ENCODE measurements at places on chromosomes 5 and 9. TPM values are rescaled to one million over a fixed set of nuclear protein-coding genes. Genes with fewer than 3 reads are reported as not detected.

GRCh38 chr9:134987376-134987775 lies 69.7 kb upstream of the FCN1 start:
- DNase-seq, result no peak
- no peak overlapping the region for H3K27ac ChIP-seq
- no peaks in the 10 kb centered on the region for H3K27me3 ChIP-seq
- no peak overlapping the region for H3K4me3 ChIP-seq
- no peaks in the 10 kb centered on the region for H3K4me1 ChIP-seq

GRCh38 chr9:123206065-123206464 lies 62.3 kb downstream of the STRBP start:
- H3K4me1 ChIP-seq, result no peaks in the 10 kb centered on the region
- H3K4me3 ChIP-seq, result no peak overlapping the region
- H3K27me3 ChIP-seq, result no peaks in the 10 kb centered on the region
- H3K27ac ChIP-seq, result no peak overlapping the region

GRCh38 chr9:82153032-82153431 lies 164.5 kb downstream of the SPATA31D1 start:
- DNase-seq, result no peak
- H3K4me3 ChIP-seq, result no peak overlapping the region
- H3K27me3 ChIP-seq, result no peaks in the 10 kb centered on the region
- H3K36me3 ChIP-seq, result no peaks in the 10 kb centered on the region
- no peak overlapping the region for H3K27ac ChIP-seq

- no peaks in the 10 kb centered on the region for H3K27me3 ChIP-seq
- H3K4me3 ChIP-seq, result no peak overlapping the region
- no peak for DNase-seq
- no peak overlapping the region for H3K27ac ChIP-seq
- no peaks in the 10 kb centered on the region for H3K36me3 ChIP-seq
Measured at GRCh38 chr9:37555786-37556185, 20.4 kb downstream of the FBXO10 start.

- no peak for DNase-seq
- H3K4me3 ChIP-seq, result no peak overlapping the region
- H3K36me3 ChIP-seq, result peaks cover 1% of the 10 kb centered on the region
Measured at GRCh38 chr5:159782197-159782994, 133.9 kb upstream of the ADRA1B start.

GRCh38 chr5:14482085-14482484 lies 99.5 kb upstream of the OTULINL start:
- no peak for DNase-seq
- H3K4me1 ChIP-seq, result peaks cover 11% of the 10 kb centered on the region
- peaks cover 8% of the 10 kb centered on the region for H3K36me3 ChIP-seq
- H3K27ac ChIP-seq, result no peak overlapping the region

The KCNMB1 gene
- total RNA-seq, result not detected

The HAND1 gene
- not detected for total RNA-seq

The GPR151 gene
- total RNA-seq, result not detected

All from activated naive CD8-positive, alpha-beta T cell treated with anti-CD3 and anti-CD28 coated beads, Interleukin-2, amount 10 ng/mL, durations not matched to agents 7 days and 5 days (primary cell).